Pons (tissue), 1 donor: ENCODE measurements at places on chromosomes 7 and 10.

- DNase-seq, result peak; percentile 42
Measured at GRCh38 chr10:64036321-64036930, 515.2 kb downstream of the REEP3 start.

- DNase-seq, result no peak
Measured at GRCh38 chr7:42096681-42097561, 140.1 kb downstream of the GLI3 start.

- DNase-seq, result no peak
Measured at GRCh38 chr7:128021366-128021765, 9.9 kb downstream of the LRRC4 start.

DNA sequence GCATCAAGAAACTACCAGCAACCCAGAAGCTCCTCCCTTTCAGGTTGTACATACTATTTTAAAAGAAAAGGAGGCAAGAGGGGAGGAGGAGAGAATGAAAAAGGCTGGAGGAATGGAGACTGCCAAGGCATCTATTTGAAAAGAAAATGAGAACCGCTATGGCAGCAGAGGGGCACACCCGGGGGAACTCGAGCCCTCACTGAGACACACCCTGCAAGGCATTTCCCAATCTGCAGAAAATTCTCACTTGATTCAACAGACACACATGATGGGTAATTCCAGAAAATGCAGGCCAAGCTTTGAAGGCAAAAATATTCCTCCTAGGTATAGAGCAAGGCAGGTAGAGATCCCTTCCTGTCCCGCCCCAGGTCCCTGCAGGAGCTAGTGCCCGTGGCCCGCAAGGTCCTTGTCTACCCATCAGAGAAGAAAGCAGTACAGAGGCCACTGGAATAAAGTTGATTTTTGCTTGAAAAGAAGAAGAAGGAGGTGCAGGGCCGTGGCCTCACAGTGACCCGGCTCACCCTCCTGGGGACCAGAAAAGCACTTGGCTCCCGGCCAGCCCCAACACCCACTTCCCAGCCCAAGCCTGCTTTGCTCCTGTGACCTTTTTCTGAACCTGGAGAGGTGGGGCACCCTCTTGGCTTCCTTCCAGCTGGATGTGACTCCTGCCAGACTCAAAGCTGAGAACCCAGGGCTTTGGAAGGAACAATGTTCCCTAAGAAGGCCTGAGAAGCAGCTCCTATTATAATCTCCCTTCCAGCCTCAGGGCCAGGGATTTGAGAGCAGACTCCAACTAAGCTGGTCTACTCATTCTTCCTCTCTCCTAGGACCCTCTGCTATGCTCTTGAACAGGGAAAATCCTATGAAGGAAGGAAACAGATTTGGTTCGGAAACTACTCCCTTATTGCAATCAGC, 6.2 kb upstream of the PIK3CG start:
- DNase-seq, result no peak

GRCh38 chr10:87691506-87692070, 31.9 kb downstream of the PAPSS2 start:
- DNase-seq, result no peak

DNA sequence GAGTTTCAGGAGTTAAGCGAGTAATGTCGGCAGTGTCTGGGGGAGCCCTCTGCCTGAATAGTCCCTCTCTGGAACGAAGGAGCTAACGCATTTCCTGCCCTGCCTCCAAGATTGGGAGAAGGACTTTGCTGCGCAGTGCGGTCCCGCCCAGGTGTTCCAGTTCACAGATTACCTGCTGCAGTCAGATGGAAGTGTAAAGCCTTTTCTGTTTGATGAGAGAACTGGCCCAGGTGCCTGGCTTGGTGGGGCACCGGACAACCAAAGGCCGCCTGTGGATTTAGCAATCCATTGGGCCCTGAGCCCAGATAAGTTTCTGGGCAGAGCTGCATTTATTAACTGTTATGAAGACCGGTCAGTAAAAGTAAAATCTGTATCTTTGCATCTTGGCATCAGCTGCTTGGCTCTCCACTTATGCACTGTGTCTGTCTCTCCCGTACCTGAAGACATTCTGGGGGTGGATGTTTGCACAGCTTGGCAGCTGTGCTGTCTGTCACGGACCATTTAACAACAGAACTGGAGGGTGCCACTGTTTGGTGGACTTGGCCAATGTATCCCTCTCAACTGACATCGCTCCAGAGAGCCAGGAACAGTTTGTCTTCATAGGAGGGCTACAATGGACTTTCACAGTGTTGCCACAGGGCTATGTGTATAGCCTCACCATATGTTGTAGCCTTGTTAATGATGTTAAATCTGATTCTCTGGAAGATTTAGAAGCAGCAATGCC, 654.7 kb upstream of the ZWINT start:
- DNase-seq, result peak; percentile 21

DNA sequence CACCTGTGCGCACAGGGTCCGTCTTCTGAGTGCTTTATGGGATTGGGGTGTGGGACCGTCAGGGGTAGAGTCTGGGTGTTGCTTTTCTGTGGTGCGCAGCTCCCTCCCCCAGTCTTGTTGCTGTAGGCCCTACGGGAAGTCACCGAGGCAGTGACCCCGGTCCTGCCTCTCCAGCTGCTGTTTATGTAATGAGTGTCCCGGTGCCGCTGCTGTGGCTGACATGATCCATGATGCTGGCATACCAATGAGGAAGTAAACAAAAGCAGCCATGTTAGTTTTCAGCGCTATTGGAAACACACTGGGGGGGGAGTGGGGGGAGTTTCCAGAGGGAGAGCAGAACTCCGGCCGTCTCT, 1.1 kb downstream of the TRIM8 start:
- peak; percentile 91 for DNase-seq

DNA sequence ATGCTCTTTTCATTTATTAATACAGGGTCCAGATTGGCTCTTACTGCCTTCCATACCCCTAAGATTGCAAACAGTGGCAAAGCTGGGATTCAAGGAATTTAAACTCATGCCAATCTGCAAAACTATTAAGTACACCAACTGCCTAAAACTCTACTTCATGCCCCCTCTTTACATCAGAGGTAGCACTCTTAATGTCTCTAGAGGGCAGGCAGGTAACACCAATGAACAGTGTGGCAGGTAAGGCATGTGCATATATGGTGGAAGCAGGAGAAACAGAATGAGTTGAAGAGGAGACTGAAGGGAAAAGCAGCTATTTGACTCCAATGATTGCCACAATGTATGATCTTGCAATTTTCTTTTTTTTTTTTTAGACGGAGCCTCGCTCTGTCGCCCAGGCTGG, 156.7 kb downstream of the BTAF1 start:
- DNase-seq, result no peak

- peak; percentile 21 for DNase-seq
Measured at GRCh38 chr10:78850644-78851435, 217.9 kb upstream of the ZMIZ1 start.

GRCh38 chr7:98617051-98617959, at the start of gene NPTX2:
Gene NPTX2, plus strand, starts transcription at chr7:98617285. Its CDS starts 177 bp downstream, at chr7:98617462.
- DNase-seq, result peak; percentile 39

DNA sequence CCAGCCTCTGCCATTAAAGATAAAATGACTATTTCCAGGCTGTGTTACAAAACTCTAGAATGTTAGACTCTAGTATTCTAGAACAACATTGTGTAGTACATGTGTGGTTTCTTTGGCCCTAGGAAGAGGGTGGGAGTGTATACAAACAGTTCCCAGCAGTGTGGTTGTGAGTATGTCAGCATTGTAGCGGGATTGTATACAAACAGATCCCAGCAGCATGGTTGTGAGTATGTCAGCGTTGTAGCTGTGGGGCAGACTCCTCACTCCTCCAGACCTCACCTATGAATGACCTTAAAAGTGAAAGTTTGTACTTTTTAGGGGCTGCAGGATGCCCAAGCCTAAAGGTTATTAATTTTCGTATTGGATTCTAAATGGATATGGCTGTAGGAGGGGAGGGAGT, 6.9 kb upstream of the ACSL5 start:
- DNase-seq, result no peak

GRCh38 chr7:133139350-133139749, 57.5 kb upstream of the CHCHD3 start:
- DNase-seq, result no peak

DNA sequence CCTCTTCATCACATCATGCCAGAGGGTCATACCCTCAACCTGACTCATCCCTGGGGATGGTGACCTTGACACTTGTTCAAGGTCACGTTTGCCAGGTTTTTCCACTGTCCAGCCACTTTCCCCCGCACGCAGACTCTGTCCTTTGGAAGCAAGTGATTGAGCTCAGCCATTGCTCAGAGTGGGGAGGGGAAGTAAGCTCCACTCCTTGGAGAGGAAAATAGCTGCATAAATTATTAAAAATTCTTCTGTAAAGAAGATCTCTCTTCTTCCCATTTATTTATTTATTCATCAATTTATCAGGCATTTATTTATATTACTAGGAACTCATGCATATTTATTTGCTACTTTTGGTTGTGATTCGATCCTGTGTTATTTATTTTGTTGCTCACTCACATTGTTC, 88.0 kb downstream of the GLRX3 start:
- no peak for DNase-seq

DNA sequence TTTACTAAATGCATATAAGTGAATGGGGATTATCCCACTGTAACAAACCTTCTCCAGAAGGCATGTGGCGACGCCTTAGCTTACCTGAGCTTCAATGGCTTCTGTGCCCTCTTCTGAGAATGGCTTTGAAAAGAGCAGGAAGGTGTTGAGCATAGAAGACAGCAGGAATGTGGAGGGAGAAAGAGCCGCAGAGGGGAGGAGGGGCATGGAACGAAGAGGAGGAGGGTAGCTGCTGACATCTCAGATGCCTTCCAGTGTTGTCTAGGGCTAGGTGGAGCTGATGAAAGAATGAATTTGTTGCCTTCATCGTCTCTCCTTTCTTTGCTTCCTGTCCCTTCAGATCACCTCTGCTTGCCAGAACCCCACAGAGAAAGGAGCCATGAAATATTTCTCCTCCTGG, 86.2 kb downstream of the ITIH5 start:
- no peak for DNase-seq

DNA sequence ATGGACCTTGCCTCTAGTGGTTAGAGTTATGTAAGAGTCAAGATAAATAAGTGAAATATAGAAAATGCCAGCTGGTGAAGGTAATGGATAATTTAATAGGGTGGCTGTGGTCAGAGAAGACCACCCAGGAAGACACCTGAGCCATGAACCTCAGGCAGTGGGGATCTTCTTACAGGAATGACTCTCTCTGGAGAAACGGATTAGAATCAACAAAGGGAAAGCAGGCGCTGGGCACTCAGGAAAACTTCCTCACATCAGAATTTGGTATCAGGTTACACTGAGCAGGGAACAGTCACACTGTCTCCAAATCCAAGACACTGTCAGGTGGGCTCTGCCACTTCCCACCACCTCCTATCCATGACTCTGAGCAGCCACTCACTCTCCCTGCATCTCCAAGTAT, 132.6 kb downstream of the DYNC2I1 start:
- no peak for DNase-seq

GRCh38 chr10:14879928-14880193, 1.2 kb downstream of the SUV39H2 start:
- DNase-seq, result no peak

- DNase-seq, result no peak
Measured at GRCh38 chr7:29350351-29350750, 155.8 kb downstream of the CHN2 start.

DNA sequence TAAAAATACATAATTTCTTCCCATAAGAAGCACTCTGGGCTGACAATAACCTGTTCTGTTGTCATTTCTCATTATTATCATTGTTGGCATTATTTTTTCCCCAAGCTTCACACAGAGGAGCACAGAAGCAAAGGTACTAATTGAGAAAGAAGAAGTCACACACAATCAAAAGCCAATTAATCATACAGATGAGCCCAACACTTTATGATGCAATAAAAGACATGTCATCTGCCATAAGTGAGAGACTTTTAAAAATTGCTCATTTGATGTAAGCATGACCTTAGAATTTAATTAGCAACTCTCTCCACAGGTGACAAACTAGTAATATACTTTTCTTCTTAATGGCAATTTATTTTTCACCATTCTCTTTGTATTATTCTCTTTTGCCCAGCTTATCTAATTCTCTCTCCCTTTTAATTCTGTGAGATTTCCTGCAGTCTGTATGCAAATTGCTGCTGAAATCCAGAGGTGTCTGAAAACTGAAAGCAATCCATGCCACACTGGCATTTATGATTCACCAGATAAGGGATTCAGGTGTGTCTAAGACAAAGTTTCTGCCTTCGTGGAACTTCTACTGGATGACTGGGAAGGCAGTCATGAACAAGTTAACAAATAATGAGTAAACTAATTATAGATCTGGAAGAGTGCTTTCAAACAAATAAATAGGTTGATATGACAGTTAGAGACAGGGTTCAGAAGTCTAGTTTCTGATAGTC, 203.5 kb downstream of the CHCHD3 start:
- DNase-seq, result no peak

DNA sequence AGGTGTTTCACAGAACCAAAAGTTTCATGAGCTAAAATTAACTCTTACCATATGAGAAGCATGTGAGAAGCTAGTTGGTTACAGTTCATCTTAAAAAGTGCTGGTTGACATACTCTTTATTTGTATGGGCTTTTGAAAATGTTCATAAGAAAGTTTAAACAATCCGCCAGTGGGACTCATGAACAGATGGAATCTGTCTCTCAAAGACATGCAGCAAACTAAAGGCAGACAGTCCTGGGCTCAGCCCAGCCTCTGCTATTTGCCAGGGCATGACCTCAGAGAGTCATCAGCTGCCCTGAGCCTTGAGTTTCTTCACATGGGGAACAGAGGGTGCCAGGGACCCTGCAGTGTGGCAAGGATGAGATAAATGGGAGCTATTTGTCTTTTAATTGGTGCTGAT, 3.2 kb downstream of the PYROXD2 start:
- DNase-seq, result no peak
